ENCODE measurements at places on chromosomes 5 and 9.

GRCh38 chr5:147904110-147904509 lies 2.2 kb downstream of the C5orf46 start:
- no peak for DNase-seq

GRCh38 chr9:118009614-118010013 lies 305.4 kb downstream of the TLR4 start:
- DNase-seq, result no peak

- DNase-seq, result no peak
These were observed 12.3 kb downstream of the PDZD2 start for GRCh38 chr5:31651241-31651640.

- no peak for DNase-seq
These were observed 3.2 kb downstream of the TNFAIP8 start for GRCh38 chr5:119358901-119359603.

GRCh38 chr9:3894772-3895171 lies 369.0 kb upstream of the RFX3 start:
- DNase-seq, result no peak

- no peak for DNase-seq
These were observed 376.6 kb downstream of the PTPRD start for GRCh38 chr9:10236161-10236560.

DNA sequence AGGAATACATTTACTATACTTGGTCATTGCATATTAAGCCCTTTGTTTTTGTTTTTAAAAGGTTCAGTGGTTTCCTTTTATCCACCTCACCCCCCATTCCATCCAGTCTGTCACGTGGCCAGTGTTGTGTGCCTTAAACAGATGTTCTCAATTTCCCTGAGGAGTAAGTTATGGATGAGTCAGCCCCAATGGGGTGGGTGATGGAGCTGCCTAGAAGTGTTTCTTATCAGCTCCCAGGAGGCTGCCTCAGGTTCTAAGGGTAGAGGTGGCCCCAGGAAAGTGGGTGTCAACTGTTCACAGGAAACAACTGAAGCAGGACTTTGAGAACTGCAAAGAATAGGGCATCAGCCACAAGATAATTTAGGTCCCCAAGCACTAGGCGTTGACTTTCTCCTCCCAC lies 41.1 kb downstream of the ACTBL2 start:
- no peak for DNase-seq

DNA sequence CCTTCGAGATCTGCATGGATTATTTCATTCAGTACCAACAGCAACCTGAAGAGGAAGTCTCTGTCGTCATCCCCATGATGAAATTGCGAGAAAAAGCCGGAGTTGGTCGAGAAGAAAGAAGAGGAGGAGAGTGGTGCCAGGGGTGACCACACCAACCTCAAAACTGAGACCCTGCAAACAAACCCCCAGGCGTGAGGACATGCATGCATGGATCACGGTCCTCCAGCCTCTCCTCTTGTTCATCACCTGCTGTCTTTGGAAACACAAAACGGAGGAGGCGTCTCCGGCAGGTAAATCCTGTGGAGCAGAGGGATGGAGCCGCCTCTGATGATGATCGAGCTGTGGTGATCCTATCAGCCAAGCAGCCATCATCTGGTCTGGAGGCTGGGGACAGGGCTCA lies 114.4 kb upstream of the IRX2 start:
- DNase-seq, result no peak

DNA sequence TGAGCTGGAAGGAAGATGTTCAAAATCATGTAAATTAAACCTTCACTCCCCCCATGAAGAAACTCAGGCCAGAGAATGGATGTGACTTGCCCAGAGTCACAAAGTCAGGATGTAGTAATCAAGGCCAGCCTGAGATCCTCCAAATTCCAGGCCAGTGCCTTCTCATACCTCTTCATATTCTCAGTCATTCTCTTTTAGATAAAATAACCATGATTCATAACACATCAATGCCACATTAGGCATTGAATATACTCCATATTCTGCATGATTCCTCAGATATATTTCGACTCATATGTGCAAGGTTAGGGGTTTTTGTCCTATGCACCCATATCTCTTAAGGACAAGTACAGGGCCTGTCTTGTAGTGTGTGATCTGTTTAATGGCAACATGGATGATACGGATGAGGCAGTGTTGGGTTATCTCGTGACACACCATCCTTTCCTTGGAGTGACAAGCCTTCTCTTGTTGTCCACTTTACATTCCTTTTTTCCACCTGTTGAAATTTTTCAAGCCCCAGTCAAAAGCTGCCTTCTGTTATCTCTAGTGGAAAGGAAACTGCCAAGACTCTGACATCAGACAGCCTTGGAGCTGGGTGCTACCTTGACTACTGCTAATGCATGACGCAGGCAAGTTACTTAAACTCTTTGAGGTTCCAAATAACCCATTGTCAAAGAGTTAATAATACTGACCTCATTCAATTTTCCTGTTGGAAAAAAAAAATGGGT lies 227.5 kb upstream of the NR4A3 start:
- no peak for DNase-seq

- DNase-seq, result no peak
These were observed 7.8 kb downstream of the LPAR1 start for GRCh38 chr9:111030492-111030891.

DNA sequence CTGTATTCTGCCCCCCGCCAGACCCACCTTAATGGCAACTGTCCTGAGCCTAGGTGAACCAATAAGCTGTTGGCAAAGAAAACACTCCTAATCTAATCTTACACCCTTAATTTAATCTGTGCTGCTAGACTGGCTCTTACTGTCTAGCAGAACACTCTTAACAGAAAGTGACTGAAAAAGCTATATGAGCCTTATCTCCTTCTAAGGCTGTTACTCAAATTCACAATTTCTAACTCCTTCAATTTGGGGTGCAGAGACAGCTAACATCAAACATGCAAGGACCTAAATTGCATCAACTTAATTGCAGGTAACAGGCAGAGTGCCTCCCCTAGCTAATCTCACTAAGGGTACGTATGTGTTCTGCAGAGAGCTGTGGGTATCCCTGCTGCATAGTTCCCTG lies 49.5 kb upstream of the MAP1B start:
- DNase-seq, result no peak

GRCh38 chr5:123527190-123527589 lies 15.2 kb downstream of the CSNK1G3 start:
- no peak for DNase-seq

GRCh38 chr5:19767987-19768386 lies 220.0 kb downstream of the CDH18 start:
- no peak for DNase-seq

DNA sequence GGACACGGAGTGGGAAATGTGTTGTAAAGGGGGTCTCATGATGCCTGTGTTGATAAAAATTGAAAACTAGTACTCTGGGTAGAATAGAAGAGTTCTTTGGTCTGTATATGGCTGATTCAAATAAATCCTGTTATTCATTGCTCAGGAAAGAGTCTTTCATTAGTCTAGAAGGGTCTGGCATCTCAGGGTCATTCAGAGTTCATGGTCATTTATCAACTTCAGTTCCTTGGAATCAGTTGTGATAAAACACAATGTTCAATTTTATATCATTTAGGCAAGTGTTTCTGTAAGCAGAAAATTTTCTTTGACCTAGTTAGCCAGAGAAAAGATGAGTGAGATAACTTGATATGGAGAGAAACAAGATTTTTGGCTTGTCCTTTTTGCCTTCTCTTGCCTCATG lies 36.3 kb downstream of the SPATA31D1 start:
- no peak for DNase-seq

DNA sequence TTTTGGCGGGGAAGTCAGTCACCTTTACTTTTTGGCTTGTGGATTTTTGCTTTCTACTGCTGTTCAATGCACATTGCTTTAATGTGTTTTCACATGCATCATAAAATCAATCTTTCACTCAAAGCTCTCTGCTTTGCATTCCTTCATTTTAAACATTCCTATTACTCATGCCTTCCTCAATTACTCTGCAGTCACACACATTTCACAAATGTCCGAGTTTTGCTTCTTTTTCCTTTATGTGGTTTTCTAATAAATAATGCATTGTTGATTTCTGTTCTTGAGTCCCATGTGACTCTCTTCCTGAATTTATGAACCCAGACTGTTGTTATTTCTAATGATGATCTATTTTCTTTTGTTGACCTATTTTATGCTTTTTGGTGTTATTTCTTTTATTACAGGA lies 82.3 kb upstream of the EPB41L4B start:
- no peak for DNase-seq

DNA sequence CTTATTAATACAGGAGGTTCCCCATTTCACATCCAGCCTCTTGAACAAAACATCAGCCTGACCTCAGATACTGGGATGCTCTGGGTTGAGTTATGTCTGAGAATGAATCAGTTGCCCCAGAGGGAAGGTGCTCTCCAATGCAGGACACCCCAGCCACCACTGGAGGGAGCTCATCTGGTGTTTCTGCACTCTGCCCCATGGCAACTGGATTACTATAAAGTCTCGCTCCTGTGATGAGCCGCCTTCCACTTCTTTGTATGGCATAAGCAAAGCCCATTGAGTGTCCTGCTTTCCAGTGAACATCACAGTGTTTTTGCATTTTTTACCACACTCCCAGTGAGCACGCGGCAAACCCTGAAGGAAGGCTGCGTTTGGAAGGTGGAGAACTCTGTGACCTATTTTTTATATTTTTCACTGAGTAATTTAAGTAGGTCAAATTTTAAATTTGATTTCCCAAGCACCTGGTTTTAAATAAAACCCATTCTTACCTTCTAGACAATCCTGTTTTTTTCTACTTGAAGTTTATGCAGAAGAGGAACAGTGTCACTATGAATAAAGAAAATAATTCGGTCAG lies 176.9 kb upstream of the WWC1 start:
- DNase-seq, result peak; percentile 73

GRCh38 chr9:7671847-7672246 lies 127.7 kb downstream of the DMAC1 start:
- DNase-seq, result no peak

DNA sequence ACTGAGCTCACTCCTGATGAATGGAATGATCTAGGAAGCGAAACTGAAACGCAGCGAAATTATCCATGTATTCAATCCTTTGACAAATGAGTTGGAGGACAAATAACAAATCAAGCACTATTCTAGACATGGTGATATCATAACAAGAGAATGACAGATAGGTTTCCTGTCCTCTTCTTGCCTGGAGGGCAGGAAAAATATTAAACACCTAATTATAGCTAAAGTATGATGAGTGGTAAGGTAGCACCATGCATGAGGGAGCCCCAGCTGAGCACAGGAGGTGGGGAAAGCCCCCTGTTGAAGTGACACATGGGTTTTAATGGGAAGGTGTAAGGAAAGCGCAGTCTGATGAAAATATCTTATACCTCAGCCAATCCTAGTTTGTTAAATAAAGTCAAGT lies 225.2 kb downstream of the NPR3 start:
- DNase-seq, result no peak

GRCh38 chr9:126614455-126615244 lies 922 bp downstream of the LMX1B start:
- DNase-seq, result no peak

GRCh38 chr9:13621872-13622564 lies 342.5 kb upstream of the MPDZ start:
- no peak for DNase-seq

DNA sequence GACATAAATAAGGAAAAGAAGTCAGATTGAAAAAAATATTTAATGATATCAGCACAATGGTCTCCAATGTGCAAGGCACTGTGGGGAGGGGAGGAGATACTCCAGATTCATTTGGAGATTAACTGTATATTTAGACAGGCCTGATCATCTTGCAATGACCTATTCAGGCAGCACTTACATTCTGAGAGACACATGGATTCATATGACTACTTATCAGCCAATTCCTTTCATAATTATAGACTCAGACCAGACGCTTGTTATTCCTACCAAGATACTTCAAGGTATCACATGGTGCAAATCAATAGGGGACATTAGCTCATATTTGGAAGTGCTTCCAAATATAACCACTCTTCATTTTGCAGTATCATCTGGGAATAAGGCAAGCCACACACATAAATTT lies 153.5 kb upstream of the TARS1 start:
- DNase-seq, result no peak

- no peak for DNase-seq
These were observed 18.5 kb downstream of the MRPS27 start for GRCh38 chr5:72301557-72301956.

DNA sequence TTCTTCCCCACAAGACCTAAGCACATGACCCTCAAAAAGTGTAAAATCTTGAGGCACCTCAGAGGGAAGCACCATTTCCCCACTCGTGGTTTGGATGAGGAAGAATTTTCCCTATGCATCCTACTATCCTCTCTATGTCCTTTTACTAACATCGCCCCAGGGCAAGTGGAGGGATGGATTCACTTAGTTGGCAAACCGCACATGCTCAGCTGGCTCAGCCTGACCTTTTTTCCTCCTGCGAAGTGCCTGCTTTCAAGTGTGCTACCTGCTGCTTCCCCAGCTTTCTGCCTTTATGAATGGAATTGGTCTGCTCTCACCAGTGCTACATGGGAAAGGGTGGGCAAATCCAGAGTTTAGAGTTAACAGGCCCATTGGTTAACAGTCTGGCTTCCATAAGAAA lies 56.6 kb upstream of the IFNK start:
- no peak for DNase-seq

DNA sequence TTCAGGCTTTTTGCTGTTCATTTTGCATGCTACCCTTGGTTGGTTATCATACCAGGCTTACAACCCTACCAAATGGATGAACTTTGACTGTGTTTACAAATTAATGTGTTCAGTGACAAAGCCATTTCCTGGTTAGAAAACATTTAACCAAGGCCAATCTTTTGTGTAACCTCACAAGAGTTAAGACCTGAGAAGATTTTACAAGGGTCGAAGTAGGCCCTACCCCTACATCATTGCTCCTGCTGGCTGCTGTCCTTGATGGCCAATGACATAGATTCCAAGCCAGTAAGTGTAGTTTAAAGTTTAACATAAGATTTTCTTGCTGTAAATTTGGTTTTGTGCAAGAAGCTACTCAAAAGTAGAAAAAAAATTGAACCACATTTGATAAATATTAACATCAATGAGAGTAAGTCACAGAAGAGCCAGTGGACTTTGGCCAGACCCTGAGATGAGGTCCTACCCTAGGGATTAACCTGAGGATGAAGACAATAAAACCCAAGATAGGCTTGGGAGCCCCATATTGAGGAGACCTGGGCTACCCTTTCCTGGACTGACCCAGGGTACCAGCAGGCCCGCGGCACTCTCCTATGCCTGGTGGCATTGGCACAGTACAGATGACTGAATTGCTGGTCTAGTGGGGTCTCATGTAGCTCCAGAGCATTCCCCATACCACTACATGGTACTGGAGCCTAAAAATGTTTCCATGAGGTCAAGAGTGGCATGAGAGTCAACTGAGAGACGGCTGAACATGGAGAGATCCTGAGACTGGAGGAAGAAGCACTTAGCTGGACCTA lies 8.3 kb downstream of the C1QTNF3 start:
- DNase-seq, result no peak

DNA sequence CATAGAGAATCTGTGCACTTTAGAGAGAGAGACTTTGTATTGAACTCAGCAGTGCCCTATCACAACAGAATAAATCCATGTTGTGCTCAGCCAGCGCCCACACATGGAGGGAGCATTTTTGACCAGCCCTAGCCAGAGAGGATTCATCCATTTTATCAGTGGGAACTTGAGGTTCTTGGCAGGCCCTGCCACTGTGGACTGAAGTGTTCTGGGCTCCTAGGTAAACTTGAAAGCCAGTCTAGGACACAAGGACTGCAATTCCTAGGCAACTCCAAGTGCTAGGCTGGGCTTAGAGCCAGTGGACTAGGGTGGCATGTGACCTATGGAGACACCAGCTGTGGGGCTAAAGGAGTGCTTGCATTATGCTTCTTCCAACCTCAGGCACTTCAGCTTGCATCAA lies 523.5 kb downstream of the CDH12 start:
- DNase-seq, result no peak

- DNase-seq, result no peak
These were observed 6.1 kb downstream of the RUSC2 start for GRCh38 chr9:35495984-35496383.

GRCh38 chr5:101717721-101718120 lies 578.4 kb downstream of the SLCO4C1 start:
- DNase-seq, result no peak
